ENCODE measurements at places on chromosomes 3 and 15.

- no peak for DNase-seq
Measured at GRCh38 chr3:104987859-104988258, 378.9 kb upstream of the ALCAM start.

GRCh38 chr3:62995530-62995929 lies 120.3 kb upstream of the CADPS start:
- DNase-seq, result no peak

GRCh38 chr3:56468184-56469106 lies at the start of gene ERC2:
TSS of gene ERC2 (minus strand) at chr3:56468467.
- DNase-seq, result peak; percentile 48

DNA sequence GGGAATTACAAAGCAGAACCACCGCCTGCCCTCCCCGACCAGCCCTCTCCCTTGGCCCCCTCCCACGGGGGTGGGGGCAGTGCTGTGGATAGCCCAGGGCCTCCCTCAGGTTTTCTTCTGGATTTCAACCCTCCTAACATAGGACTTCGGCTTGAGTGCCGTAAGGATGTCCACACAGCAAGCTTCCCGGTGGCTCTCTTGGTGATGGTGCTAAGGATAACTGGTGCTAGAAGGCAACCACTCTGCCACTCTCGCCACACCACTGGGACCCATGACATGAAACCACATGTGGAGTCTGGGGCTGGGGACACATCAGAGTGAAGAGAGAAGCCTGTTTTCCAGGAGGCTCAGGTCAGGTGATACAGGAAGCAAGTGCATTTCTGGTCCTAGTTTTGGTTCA lies 35.4 kb downstream of the SCN5A start:
- DNase-seq, result no peak

DNA sequence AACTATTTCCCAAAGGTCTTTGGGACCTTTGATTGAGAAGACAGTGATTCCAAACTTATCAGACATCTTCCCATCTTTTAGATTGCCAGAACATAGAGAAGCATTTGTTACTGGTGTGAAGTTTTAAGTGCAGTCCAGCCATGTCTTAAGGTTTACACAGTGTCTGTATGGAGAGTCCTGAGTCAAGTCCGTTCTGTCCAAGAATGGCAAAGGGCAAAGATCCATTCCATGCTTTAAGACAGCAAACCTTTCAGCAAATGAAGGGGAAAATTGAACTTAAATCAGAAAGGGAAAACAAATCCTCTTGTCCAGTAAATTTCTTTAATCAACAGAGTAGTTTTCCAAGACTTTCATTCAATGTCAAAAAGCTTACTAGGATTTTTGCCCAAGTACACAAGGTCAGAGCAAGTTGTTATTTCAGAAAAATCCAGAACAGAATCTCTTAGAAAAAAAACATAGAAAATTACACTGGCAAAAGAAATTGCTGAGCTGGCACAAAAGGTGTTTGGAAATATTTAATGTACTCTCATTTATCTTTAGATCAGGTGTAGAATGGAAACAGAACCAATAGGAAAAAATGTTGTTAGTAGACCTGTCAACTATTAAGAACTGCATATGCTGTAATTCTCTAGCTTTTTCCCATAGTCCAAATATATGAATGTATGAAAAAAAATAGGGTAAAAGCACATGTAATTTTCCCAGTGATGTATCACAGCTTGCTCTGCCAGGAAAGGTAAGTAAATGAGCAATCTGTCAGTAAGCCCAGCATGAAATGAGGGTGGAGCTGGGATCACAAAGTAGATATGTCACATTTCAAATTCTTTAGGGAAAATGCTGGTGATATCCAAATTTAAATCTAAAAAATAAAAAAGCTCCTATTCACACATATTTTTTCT lies 1099.9 kb downstream of the TUSC7 start:
- no peak for DNase-seq

GRCh38 chr3:162021206-162021605 lies 524.6 kb downstream of the OTOL1 start:
- DNase-seq, result no peak

GRCh38 chr3:880371-880770 lies 212.5 kb upstream of the CNTN6 start:
- no peak for DNase-seq

DNA sequence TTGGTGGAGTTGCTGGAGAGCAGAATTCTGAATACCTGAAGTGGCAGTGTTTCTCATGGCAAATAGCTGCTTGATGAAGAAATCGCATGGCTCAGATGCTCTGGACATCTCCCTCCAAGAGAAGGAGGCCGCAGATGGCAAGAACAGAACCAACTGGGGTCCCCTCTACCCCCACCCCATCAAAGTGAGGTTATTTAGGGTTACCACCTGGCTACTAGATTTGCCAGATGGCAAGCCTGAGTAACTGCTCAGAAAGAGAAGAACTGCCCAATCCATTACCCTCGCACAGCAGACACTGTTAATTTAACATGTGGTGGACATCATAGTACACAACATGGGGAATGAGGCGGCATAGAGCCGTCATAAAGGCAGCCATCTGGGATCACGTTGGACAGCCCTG lies 30.5 kb upstream of the LIPC start:
- no peak for DNase-seq

- DNase-seq, result no peak
Measured at GRCh38 chr15:70378126-70379031, 280.7 kb upstream of the TLE3 start.

All from trophoblast cell (in vitro differentiated cells and primary cell).